ENCODE measurements at places on chromosomes 4 and X.

- DNase-seq, result no peak
Measured at GRCh38 chr4:142645475-142646108, 200.5 kb downstream of the INPP4B start.

DNA sequence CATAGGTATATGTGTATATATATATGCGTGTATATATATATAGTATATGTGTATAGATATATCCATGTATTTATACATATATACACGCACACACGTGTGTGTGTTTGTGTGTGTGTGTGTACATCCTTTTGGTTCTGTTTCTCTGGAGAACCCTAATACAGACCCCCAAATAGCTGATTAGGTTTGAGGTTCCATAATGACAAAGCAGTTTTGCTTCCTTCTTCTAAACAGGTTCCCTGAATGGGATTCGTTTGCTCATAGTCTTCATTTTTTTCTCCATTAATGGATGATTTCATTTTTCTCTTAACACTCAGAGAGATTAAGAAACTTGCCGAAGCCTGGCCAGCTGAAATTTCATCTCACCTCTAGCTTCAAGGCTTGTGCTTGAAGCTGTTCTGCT, 234.0 kb upstream of the BCOR start:
- no peak for DNase-seq

GRCh38 chrX:129900054-129900453, 5.9 kb upstream of the UTP14A start:
- no peak for DNase-seq

DNA sequence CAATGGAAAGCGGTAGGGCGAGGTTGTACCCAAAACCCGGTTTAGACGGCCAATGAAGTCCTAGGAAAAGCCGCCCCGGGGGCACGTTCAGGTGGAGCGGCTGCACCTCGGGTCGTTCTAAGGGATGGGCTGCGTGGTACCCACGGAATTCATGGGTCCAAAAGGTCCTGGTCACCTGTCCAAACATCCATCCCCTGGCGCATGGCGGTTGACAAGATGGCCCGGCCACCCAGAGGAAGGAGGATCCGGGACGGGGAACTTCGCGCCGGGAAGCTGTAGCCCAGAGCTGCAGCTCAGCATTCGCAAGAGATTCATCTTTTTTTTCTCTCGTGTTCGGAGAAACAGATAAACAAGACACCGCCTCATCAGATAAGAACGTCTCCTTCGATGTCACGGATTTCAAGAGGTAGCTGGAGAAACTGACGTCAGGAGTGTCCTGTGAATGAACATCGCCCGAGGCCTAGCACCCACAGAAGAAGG, 10.9 kb downstream of the PITX2 start:
- no peak for DNase-seq

DNA sequence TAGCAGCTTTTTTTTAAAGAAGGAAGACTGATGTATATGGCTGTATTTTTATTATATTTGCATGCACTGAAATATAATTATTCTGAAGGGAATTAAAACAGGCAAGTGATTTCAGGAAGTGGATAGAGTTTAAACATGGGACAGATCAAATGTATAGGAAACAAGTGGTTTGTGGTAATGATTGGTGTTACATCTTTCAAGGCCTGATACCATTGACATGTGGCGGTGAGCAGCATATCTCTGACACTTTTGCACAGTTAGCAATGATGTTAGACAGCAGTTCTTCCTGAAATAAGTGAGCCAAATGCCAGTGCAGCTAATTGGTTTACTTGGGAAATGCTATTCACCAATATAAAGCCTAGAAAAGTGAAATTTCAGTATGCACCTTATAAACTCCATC, 272.1 kb downstream of the RPA4 start:
- DNase-seq, result no peak

DNA sequence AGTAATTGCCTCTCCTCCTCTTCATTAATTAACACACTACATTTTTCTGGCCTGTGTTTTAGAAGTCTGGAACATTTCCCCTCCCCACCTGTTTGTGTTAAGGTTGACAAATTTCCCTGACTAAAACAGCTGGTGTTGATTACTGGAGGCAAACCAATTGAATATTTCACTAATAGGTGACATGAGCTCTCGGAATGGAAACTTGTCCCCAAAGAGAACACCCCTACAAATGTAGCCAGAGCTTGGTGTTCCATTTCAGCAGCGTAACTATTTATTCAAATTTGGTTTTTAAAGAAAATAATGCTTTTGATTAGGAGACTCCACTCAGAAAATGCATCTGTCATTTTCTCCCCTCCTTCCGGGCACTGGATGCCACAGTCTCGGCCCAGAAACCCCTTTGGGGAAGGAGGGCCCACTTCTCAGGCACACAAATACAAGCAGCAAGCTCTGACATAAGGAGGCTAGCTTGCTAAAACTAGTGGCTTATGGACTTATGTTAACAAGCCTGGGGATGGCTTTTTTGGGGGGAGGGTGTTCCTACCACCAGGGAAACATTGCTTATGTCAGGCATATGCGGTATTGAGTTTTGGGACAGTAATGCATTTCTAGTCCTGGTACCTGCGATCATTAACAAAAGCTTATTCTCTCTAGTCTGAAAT, 2.2 kb downstream of the RNF150 start:
- no peak for DNase-seq

DNA sequence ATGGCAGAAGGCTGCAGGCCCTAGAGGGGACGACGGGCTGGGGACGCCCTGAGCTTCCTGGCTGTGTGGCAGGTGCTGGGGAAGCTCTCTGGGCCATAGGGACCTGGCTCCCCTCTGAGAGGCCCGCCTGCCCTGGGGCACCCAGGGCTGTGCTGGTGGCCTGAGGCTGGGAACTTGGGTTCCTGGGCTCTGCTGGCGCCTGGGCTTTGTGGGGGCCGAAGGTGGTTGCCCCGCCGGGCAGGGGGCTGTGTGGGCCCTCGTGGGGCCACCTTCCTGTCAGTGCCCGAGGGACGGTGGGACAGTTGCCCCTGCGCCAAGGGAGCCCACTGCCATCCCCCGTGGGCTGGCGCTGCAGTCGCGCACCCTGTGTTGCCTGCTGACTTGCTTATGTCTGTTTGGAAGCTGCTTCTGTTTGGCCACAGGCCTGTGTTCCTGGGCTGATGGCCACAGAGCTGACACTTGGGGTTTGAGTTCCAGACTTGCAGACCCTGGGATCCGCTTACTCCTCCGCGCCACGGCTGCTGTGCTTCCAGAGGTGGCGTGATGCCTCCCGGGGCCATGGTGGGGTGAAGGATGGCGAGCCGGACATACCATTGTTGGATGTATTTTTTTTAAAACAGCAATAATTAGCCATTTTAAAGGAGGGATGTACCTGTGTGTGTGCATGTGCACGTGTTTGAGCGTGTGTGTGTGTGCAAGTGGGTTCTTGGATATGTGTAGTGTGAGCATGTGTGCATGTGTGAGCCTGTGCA, 8.5 kb downstream of the NAT8L start:
- no peak for DNase-seq

GRCh38 chrX:115226929-115227328, 7.0 kb downstream of the LRCH2 start:
- no peak for DNase-seq

- no peak for DNase-seq
Measured at GRCh38 chr4:150501009-150501727, 80.8 kb upstream of the MAB21L2 start.

DNA sequence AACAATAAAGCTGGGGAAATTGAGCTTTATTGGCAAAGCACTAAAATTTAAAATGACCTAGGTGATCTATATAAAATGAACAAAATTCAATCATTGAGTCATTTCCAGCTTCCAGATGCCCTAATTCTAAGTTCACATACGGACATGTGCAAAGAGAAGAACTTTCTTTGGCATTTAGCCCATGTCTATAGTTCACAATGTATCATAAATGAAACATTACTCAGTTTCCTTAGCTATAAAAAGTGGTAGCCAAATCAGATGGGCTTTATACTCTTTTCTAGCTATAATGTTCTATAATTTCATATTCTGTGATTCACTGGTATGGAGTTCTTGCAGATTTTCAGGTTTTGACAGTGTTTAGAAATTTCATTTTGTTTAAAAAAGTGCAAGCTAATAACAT, 327.4 kb downstream of the KCTD8 start:
- no peak for DNase-seq

DNA sequence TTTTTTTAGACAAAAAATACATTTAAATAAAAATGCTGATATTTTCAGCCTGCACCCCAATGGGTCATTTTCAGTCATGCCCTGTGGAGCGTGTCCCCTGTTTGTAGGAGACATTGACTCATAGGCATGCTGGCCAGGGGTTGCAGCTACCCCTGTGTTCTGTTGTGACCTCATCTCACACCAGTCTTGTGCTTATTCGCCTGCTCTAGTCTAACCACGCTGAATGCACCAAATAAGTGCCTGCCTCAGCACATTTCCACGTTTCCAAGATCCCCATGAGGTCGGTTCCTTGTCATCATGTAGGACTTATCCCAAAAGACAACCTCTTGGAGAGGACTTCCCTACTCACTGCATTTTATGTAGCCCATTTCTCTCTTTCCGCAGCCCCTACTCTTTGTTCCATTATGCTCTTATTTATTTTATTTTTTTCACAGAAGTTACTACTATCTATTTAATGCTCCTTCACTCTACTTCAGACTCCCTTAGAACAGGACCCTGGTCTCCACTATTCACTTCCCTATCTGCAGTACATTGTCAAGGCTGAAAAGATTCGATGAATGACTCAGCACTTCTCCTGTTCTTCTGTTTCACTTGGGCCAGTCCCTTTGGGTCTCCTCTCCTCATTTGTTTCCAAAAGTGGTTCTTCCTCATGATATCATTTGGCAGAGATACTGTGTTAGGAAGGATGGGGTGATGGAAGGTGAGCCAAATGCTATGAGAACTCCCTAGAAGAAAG, 109.7 kb downstream of the MSL3 start:
- DNase-seq, result no peak

- no peak for DNase-seq
Measured at GRCh38 chr4:109334129-109335105, 32.0 kb upstream of the COL25A1 start.
